Epithelial cell of alveolus of lung (primary cell): ENCODE measurements at places on chromosomes 5 and 9. TPM values are rescaled to one million over a fixed set of nuclear protein-coding genes. Genes with fewer than 3 reads are reported as not detected.

Gene LRRC26
- not detected in 2 replicates for total RNA-seq

Gene IL9
- not detected in 2 replicates for total RNA-seq

Gene ZCCHC7
- 13.4 and 14.6 TPM in 2 replicates for total RNA-seq

Gene GRHPR
- total RNA-seq, result 144 and 167 TPM in 2 replicates

Gene ACSL6
- not detected in 2 replicates for total RNA-seq

Gene CDO1
- 7.1 and 13.0 TPM in 2 replicates for total RNA-seq

Gene CCNJL
- total RNA-seq, result 3.9 and 4.4 TPM in 2 replicates

Gene IFNK
- total RNA-seq, result not detected in 2 replicates

Gene WNT8A
- not detected in 2 replicates for total RNA-seq

Gene EMB
- 0.32 and 3.2 TPM in 2 replicates for total RNA-seq

Gene LCN1
- total RNA-seq, result not detected in 2 replicates

Gene HEMGN
- total RNA-seq, result not detected in 2 replicates

Gene RORB
- 0.13 and 3.1 TPM in 2 replicates for total RNA-seq

Gene SLC36A2
- not detected in 2 replicates for total RNA-seq
